ENCODE measurements at places on chromosomes 12 and 14.

- no peak for DNase-seq
Observed at GRCh38 chr12:51511546-51512260, 79.3 kb upstream of the SCN8A start.

GRCh38 chr12:124558313-124558712 lies 9.1 kb downstream of the NCOR2 start:
- DNase-seq = no peak

- DNase-seq = no peak
Observed at GRCh38 chr12:28110329-28110728, 79.9 kb upstream of the CCDC91 start.

DNA sequence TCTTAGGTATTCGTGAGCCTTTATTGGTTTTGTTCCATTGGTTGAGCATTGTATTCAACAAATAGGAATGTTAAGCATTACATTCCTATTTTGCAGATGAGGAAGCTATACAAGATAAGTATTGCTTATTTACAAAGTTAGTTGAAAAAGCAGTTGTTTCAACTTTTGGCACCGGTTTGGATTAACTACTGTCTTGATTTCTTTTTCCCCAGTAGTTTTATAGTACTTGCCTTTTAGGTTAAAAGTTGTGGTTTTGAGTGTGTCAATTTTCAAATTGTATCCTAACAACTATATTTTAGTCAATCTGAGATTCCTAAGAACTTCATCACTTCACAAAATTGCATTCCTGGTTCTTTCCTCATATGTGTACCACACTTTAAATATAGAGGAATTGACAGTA lies 23.8 kb upstream of the MBIP start:
- no peak for DNase-seq

GRCh38 chr12:113854385-113855142 lies 111.6 kb downstream of the RBM19 start:
- DNase-seq = no peak

DNA sequence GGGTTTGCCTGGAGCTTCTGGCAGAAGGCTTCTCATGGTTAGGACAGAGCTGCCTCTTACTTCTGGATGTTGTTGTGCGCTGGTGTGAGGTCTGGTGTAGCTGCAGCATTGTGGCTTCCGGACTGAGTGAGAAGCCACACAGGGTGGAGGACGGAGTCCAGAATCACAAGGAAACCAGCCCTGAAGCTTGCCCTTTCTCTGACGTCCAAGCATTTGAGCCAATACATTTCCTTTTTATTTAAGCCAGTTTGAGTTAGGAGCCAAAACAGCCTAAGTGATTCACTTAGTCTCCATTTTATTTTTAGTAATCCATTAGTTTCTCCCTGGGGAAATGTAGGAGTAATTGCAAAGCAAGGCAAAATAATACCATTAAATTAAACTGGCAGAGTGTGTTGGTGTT lies 402.4 kb upstream of the RGS6 start:
- no peak for DNase-seq

DNA sequence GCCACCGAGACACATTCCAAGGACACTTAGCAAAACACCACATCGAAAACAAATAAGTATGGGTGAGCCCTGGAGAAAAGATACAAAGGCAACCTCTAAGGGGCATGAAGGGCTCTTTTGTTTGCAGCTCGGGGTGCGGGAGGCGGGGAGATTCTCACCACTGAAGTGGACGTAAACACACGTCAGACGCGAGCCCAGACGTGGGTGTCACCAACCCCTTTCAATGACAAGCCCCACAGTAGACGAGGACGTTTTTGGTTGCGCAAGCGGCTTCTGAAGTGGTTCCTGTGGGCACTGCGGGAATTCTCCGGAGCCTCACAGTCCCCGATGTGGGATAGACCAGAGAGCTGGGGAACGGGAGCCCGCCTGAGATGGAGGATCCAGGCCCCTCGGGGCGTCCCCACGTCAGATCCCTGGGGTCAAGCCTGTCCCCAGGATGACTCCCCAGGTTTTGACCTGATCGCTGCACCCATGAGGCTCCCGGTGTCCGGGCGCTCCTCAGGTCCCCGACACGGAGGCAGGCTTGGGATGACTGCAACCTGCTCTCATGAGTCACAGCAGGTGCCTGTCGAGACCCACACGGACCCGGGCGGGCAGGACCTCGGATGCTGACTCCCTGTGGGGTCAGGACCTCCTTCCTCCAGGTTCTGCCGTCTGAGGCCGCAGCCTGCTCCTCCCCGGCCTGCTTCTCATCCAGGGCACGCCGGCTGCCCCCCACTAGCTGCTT lies 20.3 kb upstream of the ADGRD1 start:
- DNase-seq = no peak

DNA sequence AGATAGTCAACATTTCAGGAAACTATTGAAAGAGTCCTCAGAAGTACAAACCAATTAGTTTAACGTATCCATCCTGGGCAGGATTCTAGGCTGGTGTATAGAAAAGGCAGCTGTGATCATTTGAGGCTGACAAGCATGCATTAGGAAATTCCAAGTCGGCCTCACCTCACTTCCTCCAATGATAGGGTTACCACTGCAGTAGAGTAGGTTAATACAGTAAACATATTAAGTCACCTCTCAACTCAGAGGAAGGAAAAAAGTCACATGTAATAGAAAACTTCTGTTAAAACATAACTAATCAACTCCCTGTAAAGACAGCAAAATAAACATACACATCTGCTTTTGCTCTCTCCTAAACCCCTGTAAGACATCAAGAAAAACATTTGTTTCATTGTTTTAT lies 33.5 kb downstream of the MED13L start:
- DNase-seq = peak; percentile 12

DNA sequence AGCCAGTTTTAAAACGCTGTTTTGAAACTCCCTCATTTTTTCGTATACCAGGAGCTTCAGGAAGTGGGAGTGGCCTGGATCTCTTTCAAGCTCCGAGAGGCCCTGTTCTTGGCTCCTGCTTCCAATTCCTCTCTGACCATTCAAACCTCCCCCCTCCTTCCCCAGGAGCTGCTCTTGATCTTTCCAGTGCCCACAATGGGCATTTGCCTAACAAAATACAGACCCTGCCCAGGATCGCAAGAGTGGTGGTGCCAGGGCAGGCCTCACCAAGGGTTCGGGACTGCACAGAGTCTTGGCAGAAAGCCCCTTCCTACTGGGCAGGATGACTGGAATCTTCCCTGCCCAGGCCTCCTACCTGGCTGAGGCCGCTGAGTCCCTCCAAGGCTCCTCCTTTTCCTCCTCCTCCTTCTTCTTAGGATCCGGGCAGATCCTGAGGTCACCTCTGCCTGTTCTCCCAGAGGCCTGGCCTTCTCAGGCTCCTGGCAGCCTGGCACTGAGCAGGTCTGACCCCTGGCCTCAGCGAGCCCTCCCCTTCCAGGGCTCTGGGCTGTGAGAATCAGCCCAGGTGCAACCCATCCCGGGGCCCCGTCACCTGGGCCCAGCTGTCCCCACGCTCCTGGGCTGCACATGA lies 46.9 kb upstream of the NOS1 start:
- DNase-seq = no peak

- no peak for DNase-seq
Observed at GRCh38 chr14:89753828-89754412, 200.6 kb downstream of the EFCAB11 start.

DNA sequence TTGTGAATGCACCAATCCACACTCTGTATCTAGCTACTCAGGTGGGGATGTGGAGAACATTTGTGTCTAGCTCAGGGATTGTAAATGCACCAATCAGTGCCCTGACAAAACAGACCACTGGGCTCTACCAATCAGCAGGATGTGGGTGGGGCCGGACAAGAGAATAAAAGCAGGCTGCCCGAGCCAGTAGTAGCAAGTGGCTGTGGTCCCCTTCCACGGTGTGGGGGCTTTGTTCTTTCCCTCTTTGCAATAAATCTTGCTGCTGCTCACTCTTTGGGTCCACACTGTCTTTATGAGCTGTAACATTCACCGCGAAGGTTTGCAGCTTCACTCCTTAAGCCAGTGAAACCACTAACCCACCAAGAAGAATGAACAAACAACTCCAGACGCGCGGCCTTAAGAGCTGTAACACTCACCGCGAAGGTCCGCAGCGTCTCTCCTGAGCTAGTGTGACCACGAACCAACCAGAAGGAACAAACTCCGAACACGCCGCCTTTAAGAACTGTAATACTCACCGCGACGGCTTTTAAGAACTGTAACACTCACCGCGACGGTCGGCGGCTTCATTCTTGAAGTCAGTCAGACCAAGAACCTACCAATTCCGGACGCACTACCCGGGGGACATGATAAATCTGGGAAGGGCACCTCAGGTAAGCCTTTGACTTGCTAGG lies 4.6 kb upstream of the LDHB start:
- no peak for DNase-seq

- no peak for DNase-seq
Observed at GRCh38 chr14:92277031-92277430, 45.9 kb upstream of the SLC24A4 start.

DNA sequence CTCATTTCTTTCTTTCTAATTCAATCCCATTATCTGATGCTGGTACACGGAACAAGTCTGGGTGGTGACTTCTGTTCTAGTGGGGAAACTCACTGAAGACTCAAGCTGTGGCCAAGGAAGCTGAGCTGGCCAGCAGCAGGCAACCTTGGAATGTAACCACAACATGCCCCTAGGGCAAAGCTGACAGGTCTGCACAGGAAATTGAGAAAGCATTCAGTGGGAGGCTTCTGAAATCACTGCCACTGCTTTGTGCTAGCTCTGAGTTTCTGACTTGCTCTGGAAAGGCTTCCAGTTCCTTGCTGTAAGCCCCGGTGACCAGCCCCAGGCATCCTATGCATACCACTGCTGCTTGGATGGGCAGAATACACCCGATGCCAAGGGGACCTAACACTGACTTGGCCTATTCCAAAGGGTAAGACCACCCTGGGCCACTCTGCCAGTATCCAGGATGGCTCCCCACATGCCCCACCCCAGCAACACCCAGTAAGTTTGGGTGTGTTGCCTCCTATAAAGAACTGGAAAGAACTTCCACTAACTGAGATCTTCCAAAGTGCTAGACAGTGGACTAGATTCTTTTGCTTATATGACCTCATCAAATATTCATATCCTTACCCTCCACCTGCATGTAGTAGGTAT lies 84.5 kb upstream of the CDKN3 start:
- no peak for DNase-seq

GRCh38 chr14:100469632-100470522 lies 117.3 kb downstream of the BEGAIN start:
- no peak for DNase-seq

GRCh38 chr14:24475261-24475660 lies 32.7 kb upstream of the SDR39U1 start:
- no peak for DNase-seq

GRCh38 chr14:94665121-94665520 lies 52.9 kb downstream of the SERPINA3 start:
- DNase-seq = no peak

GRCh38 chr14:32491416-32492016 lies 162.4 kb downstream of the AKAP6 start:
- DNase-seq = no peak

GRCh38 chr12:107783406-107784376 lies 9.2 kb downstream of the ASCL4 start:
- DNase-seq = no peak

DNA sequence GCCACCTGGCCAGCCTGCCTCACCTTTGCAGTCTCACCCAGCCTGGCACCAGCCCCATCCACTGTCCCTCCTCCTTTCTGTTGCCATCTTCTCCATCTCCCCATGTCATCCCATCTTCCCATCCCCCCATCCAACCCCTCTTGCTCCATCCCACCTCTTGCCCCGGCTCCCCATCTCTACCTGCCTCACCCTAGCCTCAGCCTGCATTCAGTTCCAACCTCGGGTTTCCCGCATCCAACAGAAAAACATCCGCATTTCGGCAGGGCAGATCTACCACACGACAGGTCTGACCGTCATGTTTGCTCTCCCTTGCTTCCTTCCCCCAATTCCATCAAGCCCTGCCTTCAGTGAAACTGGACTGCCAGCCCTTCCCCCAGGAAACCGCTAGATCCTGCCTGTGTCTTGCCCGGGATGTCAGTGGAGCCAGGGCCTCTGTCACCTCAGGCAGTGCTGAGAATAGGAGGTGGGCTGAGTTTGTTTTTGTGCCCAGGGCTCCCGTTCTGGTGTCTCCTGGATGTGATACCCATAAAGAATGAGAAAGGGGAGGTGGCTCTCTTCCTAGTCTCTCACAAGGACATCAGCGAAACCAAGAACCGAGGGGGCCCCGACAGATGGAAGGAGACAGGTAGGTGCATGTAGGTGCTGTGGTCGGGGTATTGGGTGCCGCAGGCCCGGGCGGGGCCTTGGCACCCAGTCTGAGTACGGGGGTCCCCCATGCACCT lies 2.5 kb downstream of the KCNH3 start:
- DNase-seq = no peak

- no peak for DNase-seq
Observed at GRCh38 chr14:35482994-35483515, 50.9 kb upstream of the INSM2 start.

GRCh38 chr14:31125231-31125630 lies 82.4 kb downstream of the HECTD1 start:
- no peak for DNase-seq

DNA sequence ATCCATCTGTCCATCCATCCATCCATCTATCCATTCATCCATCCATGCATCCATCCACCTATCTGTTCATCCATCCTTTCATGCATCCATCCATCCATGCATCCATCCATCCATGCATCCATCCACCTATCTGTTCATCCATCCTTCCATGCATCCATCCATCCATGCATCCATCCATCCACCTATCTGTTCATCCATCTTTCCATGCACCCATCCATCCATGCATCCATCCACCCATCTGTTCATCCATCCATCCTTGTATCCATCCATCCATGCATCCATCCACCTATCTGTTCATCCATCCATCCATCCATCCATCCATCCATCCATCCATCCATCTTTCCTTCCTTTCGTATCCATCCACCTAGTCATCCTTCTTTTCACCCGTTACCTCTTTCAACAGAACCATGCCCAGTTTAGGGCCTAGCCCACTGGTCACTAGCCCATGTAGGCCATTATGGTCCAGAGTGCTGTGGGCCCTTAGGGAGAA lies 66.3 kb downstream of the KIF26A start:
- no peak for DNase-seq

GRCh38 chr14:99117671-99118045 lies 154.3 kb downstream of the BCL11B start:
- DNase-seq = no peak

GRCh38 chr12:2960390-2960956 lies 1.3 kb downstream of the TEAD4 start:
- peak; percentile 6 for DNase-seq

- DNase-seq = no peak
Observed at GRCh38 chr14:73474952-73475351, 15.8 kb upstream of the RIOX1 start.

GRCh38 chr12:80213871-80214270 lies 114.5 kb downstream of the OTOGL start:
- no peak for DNase-seq

Measured in germinal center (tissue), 1 donor.